ENCODE measurements at places on chromosomes 4 and X.

GRCh38 chrX:100635989-100636320, 651 bp downstream of the TSPAN6 start:
- DNase-seq = no peak

DNA sequence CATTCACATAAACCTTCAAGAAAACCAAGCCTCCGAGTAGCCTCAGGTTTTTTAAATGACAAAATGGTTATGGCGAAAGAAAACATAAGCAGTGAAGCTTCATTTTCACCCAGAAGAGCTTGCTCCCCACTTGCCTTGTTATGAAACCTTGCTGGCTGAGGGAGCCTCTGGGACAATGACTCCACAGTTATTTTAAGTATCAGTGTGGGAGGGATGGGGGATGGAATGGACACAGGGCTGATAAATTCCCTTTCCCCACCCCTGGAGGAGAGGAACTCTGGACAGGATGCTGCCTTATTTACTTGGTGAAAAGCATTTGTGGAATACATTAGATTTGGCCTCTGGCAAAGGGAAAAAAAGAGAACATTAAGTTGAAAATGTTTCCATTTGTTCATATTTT, 220.7 kb upstream of the CNKSR2 start:
- DNase-seq = no peak

GRCh38 chr4:140089216-140089615, 64.8 kb downstream of the MAML3 start:
- no peak for DNase-seq

DNA sequence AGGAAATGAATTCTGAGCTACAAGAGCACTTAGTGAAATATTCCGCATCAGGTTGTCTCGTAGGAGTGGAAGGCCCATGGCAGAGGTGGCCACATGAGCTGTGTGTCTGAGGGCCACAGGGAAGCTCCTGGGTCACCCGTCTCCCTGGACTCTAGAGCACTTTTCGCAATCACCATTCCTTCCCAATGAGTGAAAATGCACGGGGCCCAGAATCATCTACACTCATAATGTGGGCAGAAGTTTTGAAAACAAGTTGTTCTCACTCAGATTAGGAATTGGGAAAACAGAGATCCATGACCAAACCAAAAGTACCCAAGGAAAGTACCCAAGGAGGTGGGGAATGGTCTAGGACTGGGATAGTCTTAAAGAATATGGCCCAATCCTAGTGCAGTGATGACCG, 94.4 kb downstream of the SCD5 start:
- DNase-seq = no peak

GRCh38 chr4:126338548-126338947, 1023.8 kb downstream of the FAT4 start:
- no peak for DNase-seq

DNA sequence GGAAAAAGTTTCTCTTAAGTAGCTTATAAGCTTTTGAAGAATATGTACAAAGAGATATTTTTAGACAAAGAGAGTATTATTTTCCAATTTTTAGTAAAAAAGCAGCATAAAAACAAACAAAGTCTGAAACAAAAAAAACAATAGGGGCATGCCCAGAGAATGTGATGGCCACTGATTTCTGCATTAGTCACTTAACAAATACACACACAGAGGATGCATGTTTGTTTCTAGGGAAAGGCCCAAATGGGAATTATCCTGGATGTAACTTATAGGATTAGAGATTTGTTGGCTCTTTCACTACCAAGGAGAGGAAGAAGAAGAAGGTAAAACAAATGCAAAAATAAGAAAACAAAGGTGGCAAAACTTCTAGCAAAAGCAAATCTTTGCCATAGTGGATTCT, 95.9 kb upstream of the SCOC start:
- DNase-seq = no peak

DNA sequence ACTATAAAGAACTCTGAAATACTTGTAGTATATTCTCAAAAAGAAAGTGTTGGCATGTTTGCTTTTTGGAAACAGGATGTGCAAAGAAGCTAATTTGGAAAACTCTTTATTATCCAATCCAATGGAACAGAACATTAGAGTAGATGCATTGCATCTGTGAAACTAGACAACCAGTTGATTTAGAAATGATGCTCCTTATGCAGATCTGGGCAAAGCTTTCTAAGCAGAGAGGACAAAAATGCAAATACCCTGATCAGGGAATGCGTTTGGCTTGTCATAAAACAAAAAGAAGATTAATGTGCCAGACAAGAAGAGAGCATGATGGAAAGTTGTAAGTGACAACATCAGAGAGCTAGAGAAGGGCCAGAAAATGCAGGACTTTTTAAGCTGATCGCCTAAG, 142.3 kb downstream of the RCHY1 start:
- no peak for DNase-seq

GRCh38 chr4:183798301-183799253, 106.5 kb upstream of the STOX2 start:
- DNase-seq = no peak

DNA sequence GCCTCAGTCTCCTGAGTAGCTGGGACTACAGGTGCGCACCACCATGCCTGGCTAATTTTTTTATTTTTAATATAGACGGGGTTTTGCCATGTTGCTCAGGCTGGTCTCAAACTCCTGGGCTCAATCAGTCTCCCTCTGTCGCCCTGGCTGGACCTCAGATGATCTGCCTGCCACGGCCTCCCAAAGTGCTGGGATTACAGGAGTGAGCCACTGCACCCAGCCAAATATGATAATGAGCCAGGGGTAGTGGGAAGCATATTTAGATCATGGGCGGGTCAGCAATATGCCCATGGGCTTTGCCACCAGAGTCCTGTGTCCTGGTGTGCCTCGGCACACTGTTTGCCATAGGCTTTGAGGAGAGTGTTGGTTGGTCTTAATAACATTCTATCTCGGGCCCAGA, 71.8 kb downstream of the FAM193A start:
- DNase-seq = no peak
